ENCODE measurements at places on chromosomes 6 and 20.

DNA sequence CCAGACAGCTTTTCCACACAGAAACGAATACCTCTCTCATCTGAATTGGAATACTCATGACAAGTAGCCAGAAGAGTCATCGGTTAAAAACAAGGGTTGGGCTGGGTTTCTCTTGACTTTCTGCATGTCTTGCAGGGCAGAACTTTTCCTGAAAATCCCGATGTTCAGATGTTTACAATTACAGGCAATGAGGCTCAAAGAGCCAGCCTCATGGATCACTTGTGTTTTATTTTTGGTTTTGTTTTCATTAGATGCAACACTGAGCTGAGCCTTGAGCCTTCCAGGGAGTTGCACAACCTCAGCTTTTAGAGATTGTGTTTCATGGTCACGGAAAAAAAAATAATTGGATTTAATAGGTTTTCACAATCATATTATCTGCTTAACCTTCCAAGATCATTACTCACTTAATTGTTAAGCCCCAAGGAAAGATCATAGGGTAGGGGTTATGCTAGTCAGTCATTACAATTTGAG lies 288.1 kb upstream of the PRDM1 start:
- DNase-seq: no peak

GRCh38 chr6:148677594-148678476 lies 69.0 kb upstream of the UST start:
- DNase-seq: no peak

- no peak for DNase-seq
Measured at GRCh38 chr6:11025921-11026635, 18.0 kb downstream of the ELOVL2 start.

DNA sequence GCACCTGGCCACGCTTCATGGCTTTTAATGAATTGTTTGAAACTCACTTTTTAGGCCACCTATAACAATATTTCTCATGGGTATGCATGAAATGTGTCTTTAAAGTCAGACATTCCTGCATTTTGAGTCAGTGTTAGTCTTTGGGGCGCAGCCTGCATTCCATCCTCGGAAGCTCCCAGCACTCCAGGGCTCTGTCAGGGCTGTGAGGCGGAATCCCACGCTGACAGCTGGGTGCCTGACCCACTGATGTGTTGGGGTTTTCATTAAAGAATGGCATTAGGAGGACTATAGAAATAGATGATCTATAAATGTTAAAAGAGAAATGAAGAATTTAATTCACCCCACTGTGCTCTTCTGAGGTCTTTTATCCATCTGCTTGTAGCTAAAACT lies 16.2 kb upstream of the CLDN20 start:
- DNase-seq: no peak
